ENCODE measurements at places on chromosomes 12 and 14. TPM values are rescaled to one million over a fixed set of nuclear protein-coding genes. Genes with fewer than 3 reads are reported as not detected.
A peak's percentile ranks its signal among the peaks of the same experiment; 100 is the strongest.

CLEC2B gene
- not detected for total RNA-seq

GTF2H3 gene
- 88.6 TPM for total RNA-seq

AKAP5 gene
- 1.5 TPM for total RNA-seq

MAP1LC3B2 gene
- 0.60 TPM for total RNA-seq

TMTC2 gene
- total RNA-seq = 0.55 TPM

CATSPERB gene
- not detected for total RNA-seq

BMAL2 gene
- total RNA-seq = 27.4 TPM

ALX1 gene
- total RNA-seq = not detected

GRCh38 chr12:40832668-40833067 lies 140.4 kb downstream of the CNTN1 start:
- DNase-seq = no peak

GRCh38 chr12:124722878-124723277 lies 140.8 kb downstream of the SCARB1 start:
- DNase-seq = no peak

GRCh38 chr14:89317051-89317691 lies 99.9 kb downstream of the FOXN3 start:
- DNase-seq = no peak

GRCh38 chr12:31369712-31370521 lies 44.0 kb upstream of the SINHCAF start:
- peak; percentile 24 for DNase-seq

DNA sequence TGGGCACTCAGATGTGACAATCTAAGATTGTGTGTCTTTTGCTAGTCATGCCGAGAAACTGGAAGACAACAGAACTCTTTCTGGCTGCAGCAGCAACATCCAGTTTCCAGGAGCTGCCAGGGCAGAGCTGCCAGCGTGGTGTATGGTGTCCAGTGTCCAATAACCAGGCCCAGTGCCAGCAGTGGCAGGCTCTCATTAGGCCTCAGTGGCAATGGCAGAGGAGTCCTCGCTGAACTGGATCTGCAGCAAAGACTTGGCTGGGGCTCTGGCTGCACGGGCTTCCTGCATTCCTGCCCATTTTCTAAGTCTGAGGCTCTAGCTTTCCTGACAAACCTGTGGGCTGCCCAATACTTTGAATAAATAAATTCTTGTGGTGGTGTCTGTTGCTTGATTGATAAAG lies 26.2 kb upstream of the PPM1A start:
- DNase-seq = no peak

DNA sequence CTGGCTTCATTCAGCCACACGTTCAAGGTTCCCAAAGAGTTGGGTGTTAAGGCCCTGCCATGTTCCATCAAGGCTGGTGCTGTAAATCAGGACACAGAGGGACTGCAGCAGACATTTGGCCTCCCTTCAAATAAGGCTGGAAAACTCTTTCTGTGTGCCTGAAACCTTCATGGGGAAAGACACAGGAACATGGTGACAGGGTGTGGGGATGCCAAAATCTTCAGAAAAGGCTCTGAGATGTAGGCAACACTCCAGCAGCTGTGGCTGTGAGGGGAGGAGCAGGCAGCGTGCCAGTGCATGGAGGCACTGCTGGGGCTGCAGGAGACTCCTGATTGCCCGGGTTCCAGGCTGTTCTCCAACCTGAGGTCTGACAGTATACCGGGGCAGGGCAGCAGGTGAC lies 15.0 kb downstream of the POMT2 start:
- no peak for DNase-seq

DNA sequence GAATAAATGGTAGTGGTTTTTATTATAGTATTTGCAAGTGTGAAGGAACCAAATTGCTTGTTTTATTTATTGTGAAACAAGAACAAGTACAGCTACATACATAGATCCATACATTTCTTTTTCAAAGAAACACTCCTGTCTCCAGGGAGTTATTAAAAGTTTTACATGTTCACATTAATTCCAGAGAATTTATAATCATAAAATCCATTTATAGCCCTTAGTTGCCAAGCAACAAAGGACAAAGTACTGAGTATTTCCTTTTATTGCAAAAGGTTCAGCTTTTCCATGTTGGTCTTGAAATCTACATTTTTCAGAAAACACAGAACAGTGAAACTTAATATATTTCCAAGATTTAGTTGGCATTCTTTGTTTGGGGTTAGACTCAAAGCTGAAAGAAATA lies 9.5 kb downstream of the MYRFL start:
- DNase-seq = no peak

GRCh38 chr14:30874999-30875787 lies 834 bp downstream of the COCH start:
- DNase-seq = no peak

GRCh38 chr12:108231909-108232434 lies 102.9 kb downstream of the WSCD2 start:
- DNase-seq = no peak

DNA sequence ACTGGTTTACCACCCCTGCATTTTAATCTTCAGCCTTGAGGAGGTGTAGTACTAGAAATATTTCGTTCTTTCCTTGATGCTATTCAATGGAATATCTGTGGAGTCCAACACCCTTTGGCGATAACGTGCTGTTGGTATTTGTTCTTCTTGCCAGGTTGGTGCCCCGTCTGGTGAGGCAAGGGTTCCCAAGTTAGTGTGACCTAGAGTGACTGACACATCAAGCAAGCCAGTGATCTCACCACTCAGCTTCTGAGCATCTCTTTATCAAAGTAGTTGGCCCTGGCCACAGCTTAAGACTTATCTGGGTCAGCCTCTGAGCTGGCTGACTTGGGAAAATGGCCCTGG lies 60.2 kb downstream of the PLXNC1 start:
- no peak for DNase-seq

DNA sequence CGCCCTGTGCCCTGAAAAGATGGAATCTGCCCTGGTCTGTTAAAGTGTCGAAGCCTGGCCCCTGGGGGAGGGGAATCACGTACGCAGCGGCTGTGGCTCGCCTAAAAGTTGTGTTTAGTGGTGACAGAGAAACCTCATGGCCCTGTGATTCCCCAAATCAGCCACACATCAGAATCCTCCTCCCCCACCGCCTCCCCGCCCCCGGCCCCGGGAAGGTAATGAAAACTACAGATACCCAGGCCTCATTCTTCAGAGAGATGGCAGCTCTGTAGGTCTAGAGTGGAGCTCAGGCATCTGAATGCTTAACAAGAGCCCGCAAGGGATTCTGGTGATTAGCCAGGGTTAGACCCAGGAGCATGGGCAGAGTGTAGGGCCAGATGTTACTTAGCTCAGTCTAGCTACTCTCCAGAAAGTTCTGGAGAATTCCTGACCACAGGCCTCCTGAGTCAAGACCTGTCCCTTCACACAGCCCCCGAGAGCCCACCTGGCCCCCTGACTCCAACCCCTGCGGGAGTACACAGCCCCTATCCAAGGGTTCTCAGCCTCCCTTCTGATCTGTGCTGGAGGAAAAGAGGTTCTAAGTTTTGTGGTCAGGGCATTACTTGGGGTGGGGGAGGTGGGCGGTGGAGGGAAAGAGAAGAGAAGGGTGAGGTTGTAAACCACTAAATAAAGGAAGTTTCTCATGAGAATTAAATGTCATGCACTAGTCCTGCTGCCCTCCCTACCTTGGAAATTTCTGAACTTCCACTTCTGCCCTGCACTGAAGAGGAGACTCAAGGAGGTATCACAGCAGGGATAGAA lies 114.8 kb downstream of the PLXNC1 start:
- DNase-seq = no peak

Data from HepG2 (cell line).